ENCODE measurements at places on chromosomes 16 and 17.

DNA sequence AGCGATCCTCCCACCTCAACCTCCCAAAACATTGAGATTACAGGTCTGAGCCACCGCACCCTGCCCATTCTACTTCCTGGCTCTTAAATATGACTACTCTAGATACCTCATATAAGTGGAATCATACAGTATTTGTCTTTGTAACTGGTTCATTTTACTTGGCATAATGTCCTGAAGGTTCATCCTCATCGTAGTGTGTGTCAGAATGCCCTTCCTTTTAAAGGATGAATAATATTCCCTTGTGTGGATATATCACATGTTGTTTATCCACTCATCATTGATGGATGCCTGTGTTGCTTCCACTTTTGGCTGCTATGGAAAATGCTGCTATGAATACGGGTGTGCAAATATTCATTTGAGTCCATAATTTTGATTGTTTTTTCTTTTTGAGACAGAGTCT, 5.7 kb upstream of the CETP start:
- no peak for DNase-seq

- DNase-seq, result no peak
These were observed 4.2 kb downstream of the AIPL1 start for GRCh38 chr17:6430769-6431168.

GRCh38 chr16:49716339-49716934, 139.5 kb downstream of the ZNF423 start:
- DNase-seq, result no peak

GRCh38 chr17:2532146-2532720, 20.5 kb upstream of the METTL16 start:
- DNase-seq, result no peak

DNA sequence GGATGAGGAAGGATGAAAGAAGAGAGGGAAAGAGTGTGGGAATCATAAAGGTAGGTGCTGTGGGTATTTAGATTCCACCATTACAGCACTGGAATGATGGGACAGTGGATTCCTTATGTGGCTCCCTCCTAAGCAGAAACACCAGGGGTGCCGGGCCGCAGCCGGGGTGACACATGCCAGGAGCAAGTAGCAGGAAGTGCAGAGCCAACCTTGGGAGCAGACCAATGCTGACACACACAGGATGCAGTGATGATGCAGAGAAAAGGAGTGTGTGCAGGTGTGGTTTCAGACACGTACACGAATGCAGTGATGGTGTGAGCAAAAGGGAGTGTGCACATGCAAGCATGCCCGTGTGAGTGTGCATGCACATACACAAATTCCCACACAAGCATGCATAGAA, 338.0 kb downstream of the SLC39A11 start:
- DNase-seq, result no peak

DNA sequence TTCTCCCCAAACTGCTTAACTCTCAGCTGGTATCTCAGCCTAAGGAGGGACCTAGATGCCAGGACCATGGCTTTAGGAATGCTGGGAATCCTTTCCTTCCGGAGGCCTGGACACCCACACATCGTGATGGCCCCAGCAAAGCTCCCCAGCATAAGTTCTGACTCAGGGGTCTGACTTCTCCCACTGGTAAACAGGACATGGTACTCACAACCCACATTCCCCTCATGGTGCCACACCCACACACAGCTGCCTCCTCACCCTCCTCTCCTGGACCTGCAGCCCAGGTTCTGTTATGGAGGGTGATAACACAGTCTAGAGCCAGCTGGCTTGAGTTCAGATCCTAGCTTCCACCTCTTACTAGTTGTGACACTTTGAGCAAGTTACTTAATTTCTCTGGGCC, 719 bp upstream of the RNF227 start:
- DNase-seq, result no peak

DNA sequence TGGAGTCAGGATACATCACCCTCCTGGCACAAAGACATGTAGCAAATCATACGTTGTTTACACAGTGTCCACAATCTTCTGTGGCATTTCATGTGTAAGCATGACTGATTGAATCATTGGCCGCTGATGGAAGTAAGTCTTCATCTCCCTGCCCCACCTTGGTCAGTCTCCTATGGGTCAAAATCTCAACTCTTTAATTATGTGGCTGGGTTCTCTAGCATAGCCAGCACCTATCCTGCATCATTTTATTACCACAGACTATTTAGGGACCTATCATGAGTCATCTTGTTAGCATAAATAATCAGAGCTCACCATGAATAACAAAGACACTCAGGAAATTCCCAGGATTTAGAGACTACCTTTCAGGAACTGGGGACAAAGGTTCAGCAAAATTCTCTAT, 15.9 kb downstream of the TANC2 start:
- DNase-seq, result no peak

DNA sequence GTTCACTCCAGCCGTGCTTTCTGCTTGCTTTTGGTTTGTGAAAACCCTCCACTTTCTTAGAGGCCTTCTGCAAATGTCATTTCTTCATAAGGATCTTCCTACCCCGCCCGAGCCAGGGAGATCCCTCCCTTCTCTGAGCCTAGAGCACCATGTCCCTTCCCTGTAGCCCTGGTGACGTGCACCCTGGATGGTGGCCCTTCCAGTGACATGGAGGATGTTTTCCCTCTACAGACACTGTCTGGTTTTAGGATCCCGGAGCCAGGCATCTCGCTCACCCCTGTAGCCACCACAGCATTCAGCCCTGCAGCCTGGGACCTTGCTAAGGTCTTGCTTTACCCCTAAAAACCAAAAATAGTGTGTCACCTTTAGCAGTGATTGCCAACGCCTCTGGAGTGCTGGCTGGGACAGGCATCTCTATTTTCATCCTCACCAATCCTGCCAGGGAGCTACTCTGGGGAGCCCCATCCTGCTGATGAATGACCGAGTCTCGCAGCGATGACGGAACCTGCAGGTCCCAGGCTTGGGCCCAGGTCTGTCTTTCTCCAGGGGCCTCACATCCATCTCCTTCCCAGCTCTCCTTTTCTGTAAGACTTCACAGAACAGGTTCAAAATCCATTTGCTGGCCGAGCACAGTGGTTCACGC, 394.1 kb upstream of the TNRC6C start:
- no peak for DNase-seq

GRCh38 chr17:74177018-74177450, 26.4 kb upstream of the RPL38 start:
- no peak for DNase-seq

- DNase-seq, result no peak
These were observed 21.3 kb downstream of the ADGRG5 start for GRCh38 chr16:57563761-57564160.

GRCh38 chr17:917391-917811, 62.2 kb downstream of the NXN start:
- no peak for DNase-seq

DNA sequence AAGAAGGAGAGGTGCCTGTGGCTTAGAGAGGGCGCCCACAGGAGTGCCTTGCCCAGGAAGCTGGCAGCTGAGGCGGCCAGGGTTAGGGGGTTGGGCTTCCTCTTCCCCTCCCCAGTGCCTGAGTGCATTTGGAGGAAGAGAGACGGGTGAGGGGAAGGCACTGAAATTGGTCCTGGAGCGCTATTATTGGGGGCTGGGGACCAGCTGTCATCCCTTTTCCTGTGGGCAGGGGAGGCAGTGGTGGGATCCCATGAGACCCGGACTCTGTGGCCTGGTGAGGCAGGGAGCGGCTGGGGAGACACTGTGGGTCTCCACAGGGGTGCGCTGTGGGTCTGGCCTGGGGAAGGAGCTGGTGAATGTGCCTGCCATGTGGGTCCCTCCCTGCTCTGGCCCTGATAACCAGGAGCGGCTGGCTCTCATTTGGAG, 259.7 kb downstream of the SEC14L1 start:
- no peak for DNase-seq

DNA sequence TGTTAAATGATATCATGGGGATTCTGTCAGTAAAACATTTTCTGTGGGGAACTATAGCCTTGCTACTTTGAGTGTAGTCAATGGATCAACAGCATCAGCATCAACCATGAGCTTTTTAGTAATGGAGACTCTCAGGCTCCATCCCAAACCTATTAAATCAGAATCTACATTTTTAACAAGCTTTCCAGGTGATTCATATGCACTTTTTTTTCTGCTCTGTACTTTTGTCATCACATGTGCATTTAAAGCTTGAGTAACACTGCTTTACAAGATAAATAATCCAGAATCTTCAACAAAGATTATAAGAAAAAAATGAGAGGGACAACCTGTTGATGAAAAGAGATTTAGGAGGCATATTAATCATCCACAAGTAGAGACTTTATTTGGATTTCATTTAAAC, 23.5 kb downstream of the NUP93 start:
- no peak for DNase-seq

All from left renal cortex interstitium (tissue), 4 donors.